ENCODE measurements at places on chromosomes 5 and 9. TPM values are rescaled to one million over a fixed set of nuclear protein-coding genes. Genes with fewer than 3 reads are reported as not detected.
A peak's percentile ranks its signal among the peaks of the same experiment; 100 is the strongest.

Gene MARVELD2
- 42.0 TPM for polyA plus RNA-seq

GRCh38 chr9:38255599-38255998 is 136.9 kb upstream of the ALDH1B1 start:
- DNase-seq: no peak

DNA sequence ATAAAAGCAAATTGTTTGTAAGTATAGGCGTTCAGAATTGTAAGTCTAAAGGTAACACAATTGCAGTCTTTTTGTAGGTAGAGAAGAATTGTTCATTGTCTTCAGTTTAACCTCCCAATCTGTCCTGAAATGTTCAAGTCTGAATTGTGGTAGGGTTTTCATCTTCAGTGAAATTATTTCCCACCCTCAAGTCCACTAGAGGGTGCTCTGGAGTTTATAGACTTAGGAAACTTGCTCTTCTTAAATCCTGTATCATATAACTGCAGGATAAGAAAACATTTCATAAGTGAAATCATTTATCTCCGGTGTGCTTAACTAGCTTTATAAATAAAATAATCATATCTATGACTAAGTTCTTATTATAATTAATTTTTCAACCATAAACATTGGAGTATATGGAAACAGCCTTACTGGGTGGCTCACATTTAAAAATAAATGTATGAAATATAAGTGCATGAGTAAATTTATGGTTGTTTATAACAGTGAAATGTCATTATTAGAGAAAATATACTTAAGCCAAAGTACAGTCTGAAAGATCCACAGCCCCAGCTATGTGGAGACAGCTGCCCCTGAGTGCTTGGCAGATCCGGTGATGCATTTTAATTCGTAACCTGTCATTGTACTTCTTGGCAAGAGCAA is 182.4 kb upstream of the OTULINL start:
- DNase-seq: peak; percentile 34

Gene SOX30
- 1.0 TPM for polyA plus RNA-seq

Gene ACTBL2
- polyA plus RNA-seq: 0.01 TPM

DNA sequence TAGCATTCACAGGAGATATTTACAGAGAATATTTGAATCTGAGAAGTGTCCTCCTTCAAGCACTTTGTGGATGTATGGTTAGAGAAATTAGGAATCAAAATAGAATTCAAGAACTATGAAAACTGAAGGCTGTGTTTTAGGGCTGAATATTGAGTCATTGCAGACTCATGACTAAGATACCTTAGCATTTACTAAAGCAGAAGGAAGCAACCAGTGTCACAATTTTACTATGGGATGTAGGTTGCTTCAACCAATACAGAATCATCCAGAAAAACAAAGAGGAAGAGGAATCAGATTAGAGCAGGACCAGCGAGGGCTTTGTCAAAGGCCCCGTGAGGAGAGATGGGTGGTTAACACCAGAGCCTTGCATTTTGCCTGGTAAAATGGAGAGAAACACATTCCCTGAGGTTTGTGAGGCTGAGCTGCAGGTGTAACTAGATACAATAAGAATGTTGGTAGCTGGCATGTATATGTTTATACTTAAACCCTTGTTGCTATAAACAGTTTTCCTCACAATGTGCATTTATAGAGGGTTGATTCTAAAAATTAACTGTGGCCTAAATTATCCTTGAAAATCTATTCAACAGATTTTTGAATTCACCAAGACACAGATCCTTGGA is 518.1 kb downstream of the AGTPBP1 start:
- no peak for DNase-seq

Gene ACSL6
- polyA plus RNA-seq: 2.9 TPM

DNA sequence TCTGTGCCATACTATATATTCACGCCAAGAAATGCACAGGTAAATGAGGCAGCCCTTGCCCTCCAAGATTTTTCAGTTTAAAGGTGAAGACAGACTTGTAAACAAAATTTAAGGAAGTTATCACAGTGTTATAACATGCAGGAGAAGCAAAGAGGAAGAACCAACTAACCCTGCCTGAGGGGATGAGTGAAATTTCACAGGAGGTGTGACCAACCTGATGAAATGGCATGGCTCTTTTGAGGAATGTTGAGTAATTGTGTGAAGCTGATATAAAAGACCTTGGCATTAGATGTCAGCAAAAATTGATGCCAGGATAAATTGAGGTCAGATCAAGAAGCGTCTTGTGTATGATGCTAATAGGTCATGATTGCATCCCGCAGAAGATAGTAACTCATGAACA is 86.5 kb downstream of the HCN1 start:
- DNase-seq: no peak

Gene ZFP62
- polyA plus RNA-seq: 56.1 TPM

- DNase-seq: no peak
These were observed 12.6 kb upstream of the ARHGAP26 start for GRCh38 chr5:142757564-142757963.

GRCh38 chr9:91698266-91698665 is 251.8 kb downstream of the ROR2 start:
- DNase-seq: no peak

GRCh38 chr9:131273146-131273855 is 3.0 kb downstream of the FAM78A start:
- no peak for DNase-seq

GRCh38 chr9:106958955-106959657 is 96.1 kb downstream of the ZNF462 start:
- no peak for DNase-seq

- no peak for DNase-seq
These were observed 129.2 kb upstream of the TNPO1 start for GRCh38 chr5:72687288-72687687.

GRCh38 chr5:16486711-16487111 is 21.1 kb upstream of the ZNF622 start:
- peak; percentile 86 for DNase-seq

- no peak for DNase-seq
These were observed 99.1 kb upstream of the SMC5 start for GRCh38 chr9:70159630-70160029.

- no peak for DNase-seq
These were observed 90.9 kb upstream of the BOD1 start for GRCh38 chr5:173707392-173707791.

Gene PRKACG
- polyA plus RNA-seq: 0.04 TPM

Gene ADAMTS19
- polyA plus RNA-seq: 4.8 TPM

Gene SHISAL2B
- 0.06 TPM for polyA plus RNA-seq

Measured in large intestine (tissue), 12 donors.